ENCODE measurements at places on chromosomes 3 and 15.

DNA sequence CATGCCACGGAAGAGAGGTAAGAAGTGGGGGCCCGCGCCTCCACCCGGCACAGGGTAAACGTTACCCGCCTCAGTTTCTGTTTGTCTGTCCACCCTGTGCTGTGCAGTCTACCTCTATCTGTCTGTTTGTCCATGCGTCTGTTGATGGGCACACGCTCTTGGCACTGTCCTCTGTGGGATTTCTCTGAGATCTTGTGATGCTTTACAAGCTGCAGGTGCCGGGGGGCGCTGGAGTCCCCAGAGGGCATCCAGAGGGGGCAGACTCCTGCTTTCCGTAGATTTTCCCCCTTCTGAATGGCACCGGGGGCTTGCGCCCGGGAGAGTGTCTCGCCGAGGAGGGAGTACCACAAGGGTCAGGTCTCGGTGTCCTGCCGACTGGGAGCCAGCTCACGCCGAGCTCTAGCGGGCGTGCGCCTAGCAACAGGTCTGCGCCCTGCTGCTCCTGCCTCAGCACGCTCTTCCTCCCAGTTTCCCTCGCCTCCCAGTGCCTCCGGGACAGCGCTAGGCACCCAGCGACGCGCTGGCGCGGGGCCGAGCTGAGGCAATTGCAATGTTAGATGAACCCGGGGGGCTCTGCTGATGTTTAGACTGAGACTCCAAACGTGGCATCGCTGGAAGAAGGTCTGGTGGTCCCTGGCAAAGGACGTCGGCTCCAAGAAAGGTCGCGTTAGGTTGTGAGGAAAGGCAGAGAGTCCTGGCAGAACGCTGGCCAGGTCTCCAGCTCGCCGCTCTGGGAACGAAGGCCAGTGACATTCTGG is 667 bp downstream of the CEMIP start:
- peak; percentile 36 for DNase-seq

- no peak for DNase-seq
Observed at GRCh38 chr15:101286471-101287114, 8.5 kb downstream of the SNRPA1 start.

- no peak for DNase-seq
Observed at GRCh38 chr15:22229990-22230819, 149.9 kb downstream of the OR4M2 start.

GRCh38 chr15:39581242-39581792 is 438 bp downstream of the THBS1 start:
- DNase-seq = peak; percentile 16

DNA sequence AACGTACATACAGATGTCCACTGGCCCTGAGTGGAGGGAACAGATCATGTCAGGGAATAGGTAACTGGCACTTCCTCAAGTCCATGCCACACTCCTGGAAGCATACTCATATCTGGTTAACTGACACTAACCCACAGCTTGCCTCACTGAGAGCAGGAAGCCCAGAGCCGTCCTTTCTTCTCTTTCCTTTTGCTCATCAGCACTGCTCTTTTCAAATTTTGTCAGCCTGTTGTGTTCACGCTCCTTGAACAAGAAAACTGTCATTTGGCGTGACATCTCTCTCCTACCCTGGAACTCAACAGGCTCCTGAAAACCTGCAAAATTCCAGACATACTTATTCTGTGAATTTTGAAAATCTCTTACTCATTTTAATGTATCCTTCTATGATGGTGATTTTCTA is 360.2 kb downstream of the MAGI1 start:
- DNase-seq = no peak

DNA sequence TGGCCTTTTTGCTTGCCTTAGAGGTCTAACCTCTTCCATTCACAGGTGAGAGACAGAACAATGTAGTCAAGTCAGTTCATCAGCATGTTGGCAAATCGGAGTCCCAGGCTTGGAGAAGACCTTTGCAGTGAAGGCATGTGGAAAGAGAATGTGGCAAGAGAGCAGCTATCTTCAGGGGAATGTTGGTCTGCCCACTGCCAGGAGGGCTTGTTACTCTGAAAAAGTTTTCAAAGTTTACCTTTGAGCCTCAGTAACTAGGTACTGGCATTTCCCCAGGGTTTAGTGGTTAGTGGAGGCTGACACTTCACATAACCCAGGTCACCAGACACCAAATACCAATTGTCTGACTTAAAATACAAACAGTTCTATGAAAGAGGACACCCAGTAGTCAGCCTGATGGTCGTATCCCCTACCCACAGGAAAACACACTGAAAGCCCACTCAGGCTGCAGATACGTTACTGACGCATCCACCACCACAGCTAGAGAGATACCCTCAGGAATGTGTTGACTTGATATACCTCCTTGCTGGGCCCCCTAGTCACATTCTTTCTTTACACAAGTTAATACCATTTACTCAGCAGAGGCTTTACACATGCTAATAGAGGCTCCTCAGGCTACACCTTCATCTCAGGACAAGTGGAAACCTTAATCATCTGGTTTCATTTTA is 9.7 kb upstream of the ARID3B start:
- DNase-seq = peak; percentile 90

GRCh38 chr3:94544131-94544789 is 481.4 kb downstream of the NSUN3 start:
- no peak for DNase-seq

GRCh38 chr15:78292219-78292618 is 7.2 kb downstream of the SKIC8 start:
- no peak for DNase-seq

DNA sequence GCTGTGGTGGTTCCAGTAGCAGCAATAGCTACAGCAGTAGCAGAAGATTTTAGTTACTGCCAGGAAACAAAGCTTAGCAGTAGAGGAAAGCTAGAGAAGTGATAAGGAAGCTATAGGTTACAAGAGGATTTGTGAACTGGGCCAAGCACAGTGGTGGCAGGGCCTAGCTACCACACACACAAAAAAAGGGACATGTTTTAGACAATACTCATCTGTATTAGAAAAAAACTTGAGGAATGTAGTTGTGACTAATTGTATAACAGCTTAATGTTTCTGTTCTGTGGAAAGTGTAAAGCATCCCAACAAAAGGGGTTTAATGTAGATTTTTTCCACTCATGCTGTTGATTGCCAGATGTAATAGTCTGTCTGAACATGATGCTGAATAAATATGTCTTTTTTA is 29.9 kb upstream of the PFN2 start:
- no peak for DNase-seq

GRCh38 chr3:89494734-89495133 is 387.3 kb downstream of the EPHA3 start:
- DNase-seq = no peak

DNA sequence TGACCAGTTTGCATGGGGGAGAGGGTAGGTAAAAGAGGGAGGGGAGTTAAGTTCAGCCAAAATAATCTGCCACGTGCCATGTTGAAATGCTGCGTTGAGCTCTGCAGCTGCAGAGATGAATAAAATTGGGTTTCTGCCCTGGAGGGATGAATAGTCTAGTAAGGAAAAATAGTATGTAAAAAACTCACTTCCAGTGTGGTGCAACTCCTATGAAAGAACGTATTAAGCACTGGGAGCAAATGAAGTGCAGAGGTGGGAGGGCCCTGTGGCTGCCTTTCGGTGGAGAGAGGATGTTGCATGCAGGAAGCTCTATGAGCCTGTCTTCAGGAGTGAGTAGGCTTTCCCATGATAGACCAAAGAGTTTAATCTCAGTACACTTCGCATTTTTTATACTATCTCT is 8.6 kb downstream of the CEP63 start:
- peak; percentile 38 for DNase-seq

DNA sequence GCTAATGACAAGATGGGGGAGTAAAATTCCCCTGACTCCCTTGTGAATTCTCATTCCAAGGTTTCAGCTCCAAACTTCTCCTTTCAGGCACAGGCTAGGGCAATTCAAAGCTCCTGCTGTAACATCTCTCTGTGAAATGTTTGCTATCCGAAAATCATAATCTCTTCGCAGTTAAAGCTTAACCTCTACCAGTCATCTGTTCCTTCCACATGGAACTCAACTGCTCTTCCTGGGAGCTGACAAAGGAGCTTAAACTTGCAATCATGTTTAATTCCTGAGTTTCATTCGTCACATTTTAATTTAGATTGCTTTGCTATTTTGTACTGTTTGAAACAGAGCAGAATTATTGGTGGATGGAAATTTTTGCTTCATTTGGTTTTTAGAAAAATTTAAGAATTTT is 328.6 kb downstream of the AGBL1 start:
- no peak for DNase-seq

- DNase-seq = no peak
Observed at GRCh38 chr15:79454063-79454462, 21.9 kb downstream of the MINAR1 start.

- no peak for DNase-seq
Observed at GRCh38 chr3:105174017-105174615, 192.6 kb upstream of the ALCAM start.

- DNase-seq = no peak
Observed at GRCh38 chr3:48356419-48356818, 15.6 kb upstream of the FBXW12 start.

- peak; percentile 83 for DNase-seq
Observed at GRCh38 chr3:168034152-168034928, 61.4 kb downstream of the GOLIM4 start.

- DNase-seq = no peak
Observed at GRCh38 chr3:163587342-163587741, 1491.0 kb downstream of the SI start.

DNA sequence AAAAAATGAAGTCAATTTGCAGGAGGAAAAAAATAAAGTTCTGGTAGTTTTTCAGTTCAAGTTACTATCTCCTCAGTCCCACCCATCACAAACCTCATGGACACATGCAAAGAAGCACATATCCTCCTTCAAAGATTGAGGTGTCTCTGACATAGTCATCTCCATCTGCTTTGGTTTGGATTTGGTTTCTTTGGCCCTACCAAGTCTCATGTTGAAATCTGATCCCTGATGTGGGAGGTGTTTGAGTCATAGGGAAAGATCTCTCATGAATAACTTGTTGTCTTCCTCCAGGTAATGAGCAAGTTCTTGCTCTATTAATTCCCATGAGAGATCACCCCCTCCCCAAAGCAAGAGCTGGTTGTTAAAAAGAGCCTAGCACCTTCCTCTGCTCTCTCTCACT is 446.8 kb downstream of the IGSF11 start:
- no peak for DNase-seq

DNA sequence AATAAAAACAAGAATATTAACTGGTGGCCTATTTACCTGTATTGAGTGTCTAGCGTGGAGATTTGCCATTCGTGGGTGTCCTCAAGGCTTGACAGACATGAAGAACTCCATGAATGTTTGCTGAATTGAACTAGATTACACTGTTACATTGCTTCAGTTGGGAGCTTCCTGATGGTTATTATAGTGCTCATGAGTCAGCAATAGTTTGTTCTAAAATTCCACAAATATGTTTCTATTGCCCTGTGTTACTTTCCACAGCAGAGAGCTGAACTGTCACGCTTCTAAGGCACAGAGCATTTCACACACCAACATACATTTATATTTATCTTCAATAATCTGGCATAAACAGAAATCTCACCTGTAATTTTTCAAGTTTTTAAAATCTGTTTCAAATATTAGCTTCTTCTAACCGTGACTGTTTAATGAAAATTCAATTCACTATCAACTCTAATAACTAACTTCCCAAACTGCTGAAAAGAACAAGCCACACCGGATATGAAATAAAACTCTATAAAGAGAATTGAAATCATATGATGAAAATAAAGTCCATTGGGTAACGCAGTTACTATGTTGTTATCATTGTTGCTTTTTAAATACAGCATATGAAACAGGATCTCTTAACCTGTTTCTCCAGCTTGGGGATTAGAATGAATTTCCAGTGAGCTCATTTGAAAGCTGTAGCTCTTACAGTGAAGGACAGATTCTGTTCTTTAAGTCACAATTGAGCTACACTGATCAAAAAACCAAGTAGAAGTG is 61.2 kb upstream of the MCF2L2 start:
- DNase-seq = no peak

GRCh38 chr3:165191491-165191890 is 4.7 kb downstream of the SLITRK3 start:
- DNase-seq = no peak

DNA sequence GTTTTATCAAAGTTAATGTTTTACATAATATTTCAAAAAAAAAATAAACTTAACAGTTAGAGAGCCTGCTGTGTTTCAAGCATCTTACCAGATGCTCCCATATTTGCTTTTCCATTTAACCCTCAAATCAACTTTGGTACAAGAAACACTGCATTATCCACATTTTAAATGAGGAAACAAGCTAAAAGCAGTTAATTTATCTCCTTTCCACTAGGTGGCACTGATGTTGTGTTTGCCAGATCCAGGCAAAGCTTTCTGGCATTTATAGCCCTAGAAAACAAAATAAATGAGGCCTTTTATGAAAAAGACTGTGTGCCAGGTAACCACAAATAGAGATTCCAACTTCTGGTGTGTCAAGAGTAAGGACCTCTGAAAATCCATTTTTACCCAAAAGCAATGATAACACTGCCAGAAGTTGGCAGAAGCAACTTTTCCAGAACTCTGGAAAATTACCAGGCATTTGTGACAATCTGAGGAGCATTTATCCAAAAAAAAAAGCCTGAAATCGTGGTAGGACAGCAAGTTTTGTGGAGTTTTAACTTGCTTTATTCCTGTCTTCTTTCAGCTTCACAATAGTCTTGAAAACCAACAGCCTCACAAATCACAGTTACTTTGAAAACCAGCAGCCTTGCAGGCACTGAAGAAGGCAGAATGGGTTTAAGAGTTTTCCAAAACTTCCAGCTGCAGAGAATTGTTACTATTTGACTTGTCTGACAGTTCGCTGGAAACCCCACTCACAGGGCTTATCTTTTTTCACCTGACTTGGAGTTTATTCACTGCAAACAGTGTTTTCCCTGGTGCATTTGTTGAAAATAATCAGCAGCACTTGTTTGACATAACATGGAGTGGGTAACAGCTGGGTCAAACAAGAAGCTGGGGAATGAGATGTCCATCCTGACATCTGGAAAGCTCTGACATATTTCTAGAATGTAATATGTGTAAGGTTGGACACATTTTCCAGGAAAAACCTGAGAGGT is 9.2 kb downstream of the FAM162A start:
- peak; percentile 64 for DNase-seq

DNA sequence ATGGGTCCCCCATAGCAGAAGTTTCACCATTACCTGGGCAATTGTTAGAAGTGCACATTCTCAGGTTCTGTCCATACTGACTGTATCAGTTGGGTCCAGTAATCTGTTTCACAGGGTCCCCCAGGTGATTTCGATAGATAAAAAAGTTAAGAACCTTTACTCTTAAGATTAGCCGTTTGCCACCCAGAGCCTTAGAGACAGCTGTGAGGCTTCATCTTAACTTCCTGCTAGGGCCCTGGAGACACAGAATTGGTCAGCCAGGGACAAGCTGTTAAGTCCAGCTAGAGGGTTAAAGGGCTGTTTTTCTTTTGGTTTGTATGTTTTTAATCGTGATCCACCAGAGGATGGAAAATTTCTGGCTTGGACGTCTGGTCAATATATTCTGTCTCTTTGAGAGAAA is 6.7 kb downstream of the FAM162A start:
- no peak for DNase-seq

Data from fibroblast of mammary gland (primary cell).